ENCODE measurements at places on chromosomes 2 and 18. TPM values are rescaled to one million over a fixed set of nuclear protein-coding genes. Genes with fewer than 3 reads are reported as not detected.

DNA sequence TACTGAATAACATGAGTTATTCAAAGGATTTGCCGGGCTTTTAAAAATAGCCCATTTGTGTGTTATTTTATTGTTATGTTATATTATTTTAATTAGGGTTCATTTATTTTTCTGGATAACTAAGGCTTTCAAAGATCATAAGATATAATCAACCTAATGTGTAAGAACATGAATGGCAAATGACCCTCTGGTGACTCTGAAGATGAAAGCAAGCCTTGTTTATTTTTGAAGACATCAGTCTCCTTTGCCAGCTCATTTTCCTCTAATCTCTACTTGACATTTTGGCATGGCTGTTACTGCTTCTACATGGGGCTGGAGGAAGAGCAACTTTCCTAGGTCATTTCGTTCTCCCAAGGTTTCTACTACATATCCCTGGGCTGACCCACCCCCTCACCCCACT, 10.6 kb downstream of the FAP start:
- no peak for DNase-seq

DNA sequence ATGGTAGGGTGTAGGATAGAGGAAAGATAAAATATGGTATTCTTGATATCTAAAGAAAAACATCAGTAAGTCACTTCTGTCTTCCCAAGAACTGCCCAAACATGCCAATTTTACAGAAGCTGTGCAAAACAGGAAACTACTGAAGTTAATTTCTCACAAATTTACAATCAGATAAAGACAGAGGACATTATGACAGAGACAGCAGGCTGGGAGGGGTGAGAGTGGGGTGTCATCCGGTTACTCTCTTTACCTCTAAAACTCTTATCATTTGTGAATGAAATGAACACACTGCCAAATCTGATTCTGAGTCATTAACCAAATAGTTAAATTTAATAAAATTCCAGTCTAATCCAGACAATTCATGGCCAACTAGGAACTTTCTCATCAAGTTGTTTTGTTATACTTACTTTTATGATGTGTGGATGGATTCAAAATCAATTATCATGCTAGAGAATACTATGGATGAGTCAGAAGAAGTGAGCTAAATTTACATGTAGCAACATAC, 323.2 kb upstream of the MEX3C start:
- no peak for DNase-seq

- no peak for DNase-seq
Observed at GRCh38 chr2:115520727-115521126, 1078.3 kb downstream of the DPP10 start.

The NT5DC4 gene
- total RNA-seq = not detected

Data from activated T-helper 1 cell treated with anti-CD3 and anti-CD28 coated beads, Interleukin-12 subunit alpha, Interleukin-12 subunit beta, Interleukin-2, Interleukin-4 antibody, amounts not matched to agents 30 ng/mL and 10 ng/mL and 1 ng/mL, durations not matched to agents 14 hours and 24 hours and 36 hours (primary cell).